ENCODE measurements at places on chromosomes 7 and 10.

- DNase-seq = peak; percentile 76
These were observed at the start of gene IGFBP3 for GRCh38 chr7:45920502-45921380. IGFBP3 (minus strand) TSS chr7:45921272; CDS start chr7:45921140, 132 bp downstream.

- no peak for DNase-seq
These were observed 121.0 kb upstream of the THSD7A start for GRCh38 chr7:11952972-11953371.

GRCh38 chr7:138228769-138229168 is 152.5 kb downstream of the AKR1D1 start:
- DNase-seq = no peak

GRCh38 chr7:2934984-2935740 is 91.1 kb upstream of the GNA12 start:
- peak; percentile 21 for DNase-seq

DNA sequence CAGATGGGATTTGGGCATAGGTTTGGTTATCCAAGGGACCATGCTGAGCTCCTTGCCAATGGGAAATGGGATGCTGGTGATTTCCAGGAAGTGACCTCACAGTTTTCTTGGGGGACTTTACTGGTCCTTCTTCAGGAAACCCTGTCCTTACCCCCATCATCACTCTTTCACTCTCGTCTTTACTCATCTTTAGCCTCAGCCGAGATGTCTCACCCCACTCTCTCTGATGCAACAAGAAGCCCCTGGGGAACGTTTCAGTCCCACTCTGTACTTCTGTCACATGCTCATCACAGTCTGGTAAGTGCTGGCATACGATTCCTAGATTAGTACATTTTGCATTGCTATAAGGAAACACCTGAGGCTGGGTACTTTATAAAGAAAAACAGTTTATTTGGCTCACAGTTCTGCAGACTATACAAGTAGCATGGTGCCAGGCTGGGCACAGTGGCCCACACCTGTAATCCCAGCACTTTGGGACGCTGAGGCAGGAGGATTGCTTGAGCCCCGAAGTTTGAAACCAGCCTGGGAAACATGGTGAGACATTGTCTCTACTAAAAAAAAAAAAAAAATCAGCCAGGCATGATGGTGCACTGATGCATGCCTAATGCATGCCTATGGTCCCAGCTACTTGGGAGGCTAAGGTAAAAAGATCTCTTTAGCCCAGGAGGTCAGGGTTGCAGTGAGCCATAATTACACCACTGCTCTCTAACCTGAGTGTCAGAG is 63.5 kb upstream of the VKORC1L1 start:
- DNase-seq = no peak

DNA sequence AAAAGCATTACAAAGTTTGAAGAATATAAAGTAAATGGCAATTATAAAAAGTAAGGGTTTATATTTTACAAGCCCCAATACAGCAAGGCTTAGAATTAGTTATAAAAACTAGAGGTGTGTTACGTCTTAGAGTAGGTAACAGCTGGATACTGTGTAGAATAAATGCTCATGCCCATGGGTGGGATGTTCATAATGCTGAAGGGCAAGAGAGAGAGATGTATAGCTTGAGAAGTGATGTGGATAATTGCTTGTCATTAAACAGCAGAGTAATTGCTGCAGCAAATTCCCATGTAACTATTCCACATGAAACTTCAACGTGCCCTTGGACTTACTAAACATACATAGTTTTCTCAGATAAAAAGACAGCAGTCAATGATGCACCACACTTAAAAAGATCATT is 233.8 kb downstream of the IMMP2L start:
- DNase-seq = no peak

DNA sequence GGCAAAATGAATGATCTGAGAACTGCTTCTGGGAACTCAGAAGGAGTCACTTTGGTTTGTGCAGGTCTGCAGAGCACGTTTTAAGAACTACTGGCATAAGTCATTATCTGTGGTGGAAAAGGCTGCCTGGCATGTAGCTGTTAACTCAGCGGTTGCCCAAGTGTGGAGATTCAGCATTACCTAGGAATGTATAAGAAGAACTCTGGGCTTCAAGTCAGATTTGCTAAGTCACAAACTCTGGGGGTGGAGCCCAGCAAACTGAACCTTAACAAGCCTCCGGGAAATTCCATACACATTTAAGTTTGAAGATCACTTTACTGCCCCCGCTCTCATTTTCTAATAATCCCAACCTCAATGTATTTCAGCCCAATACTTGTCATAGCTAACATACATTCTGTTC is 31.1 kb downstream of the PLXDC2 start:
- DNase-seq = no peak

GRCh38 chr7:128409596-128410450 is at the start of gene IMPDH1:
IMPDH1 (minus strand) TSS chr7:128409982; CDS start chr7:128409901, 81 bp downstream.
- peak; percentile 92 for DNase-seq

DNA sequence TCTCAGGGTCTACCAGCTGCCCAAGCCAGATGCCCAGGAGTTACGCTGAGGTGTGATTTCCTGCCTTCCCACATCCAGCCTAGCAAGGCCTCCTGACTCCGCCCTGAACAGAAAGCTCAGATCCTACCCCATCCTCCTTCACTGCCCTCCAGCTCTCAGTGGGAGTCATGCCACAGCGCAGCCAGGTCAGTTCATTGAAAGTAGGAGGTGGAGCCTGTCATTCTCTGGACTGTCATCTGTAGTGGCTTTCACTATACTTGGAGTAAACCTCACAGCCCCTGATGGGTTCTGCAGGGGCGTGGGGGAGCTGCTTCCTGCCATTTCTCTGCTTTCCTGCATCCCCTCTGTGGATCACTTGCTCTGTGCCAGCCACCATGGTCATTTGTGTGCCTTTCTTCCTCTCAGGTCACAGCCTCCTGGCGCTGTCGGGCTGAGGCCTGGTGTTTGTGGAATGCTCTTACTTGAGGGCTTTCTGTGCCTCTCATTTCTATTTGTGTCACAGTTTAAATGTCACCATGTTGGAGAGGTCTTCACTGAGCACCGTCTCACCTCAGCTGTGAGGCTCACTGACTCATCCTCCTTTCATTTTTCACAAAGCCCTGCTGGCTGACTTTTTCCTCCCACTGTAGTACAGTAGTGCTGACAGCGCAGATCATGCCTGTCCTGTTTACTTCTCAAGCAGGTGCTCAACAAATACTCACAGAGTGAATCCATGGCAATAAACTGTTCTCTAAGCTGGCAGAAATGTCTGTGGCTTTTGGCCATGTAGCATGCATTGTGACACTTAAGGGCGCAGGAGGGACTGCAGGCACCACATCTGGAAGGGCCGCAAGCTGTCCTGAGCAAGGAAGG is 61.0 kb upstream of the TMEM248 start:
- peak; percentile 46 for DNase-seq

DNA sequence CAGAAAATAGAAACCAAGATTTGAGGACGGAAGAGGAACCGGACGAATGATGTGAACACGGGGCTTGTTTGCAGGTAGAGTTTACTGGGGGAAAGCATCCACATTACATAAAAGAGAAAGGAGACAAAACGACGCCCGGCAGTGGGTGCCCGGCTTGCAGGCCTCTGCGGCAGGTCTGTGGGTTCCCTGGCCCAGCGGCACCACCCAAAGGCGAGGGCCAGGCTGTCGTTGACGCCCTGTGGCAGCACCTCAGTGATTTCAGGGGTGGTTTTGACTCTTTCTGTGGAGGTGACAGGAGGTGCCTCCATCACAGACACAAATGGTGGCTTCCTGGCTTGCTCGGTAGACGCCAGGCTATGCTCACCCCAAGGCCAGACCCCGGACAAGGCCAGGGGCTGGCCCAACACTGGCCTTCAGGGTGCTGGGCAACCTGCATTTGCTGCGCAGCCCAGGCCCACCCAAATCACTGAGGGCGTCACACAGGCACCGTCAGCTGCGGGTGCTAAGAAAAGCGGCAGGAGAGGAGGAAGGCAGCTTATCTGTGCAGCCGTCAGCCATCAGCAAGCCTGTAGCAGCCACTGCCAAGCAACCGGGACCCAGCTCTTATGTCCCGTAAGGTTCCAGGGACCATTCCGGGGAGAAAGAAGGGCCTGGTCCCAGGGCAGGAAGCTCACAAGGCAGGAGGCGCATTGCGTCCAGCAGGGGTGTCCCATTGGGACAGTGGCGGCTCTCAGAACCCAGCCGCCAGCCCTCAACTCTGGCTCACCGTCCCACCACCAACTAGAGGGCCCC is 230.3 kb downstream of the PTPRN2 start:
- no peak for DNase-seq

- peak; percentile 60 for DNase-seq
These were observed 15.7 kb downstream of the UNCX start for GRCh38 chr7:1248143-1248915.

GRCh38 chr7:101126651-101127459 is at the start of gene SERPINE1:
SERPINE1 (plus strand) TSS chr7:101127104; CDS start chr7:101128394, 1,290 bp downstream.
- DNase-seq = peak; percentile 87

DNA sequence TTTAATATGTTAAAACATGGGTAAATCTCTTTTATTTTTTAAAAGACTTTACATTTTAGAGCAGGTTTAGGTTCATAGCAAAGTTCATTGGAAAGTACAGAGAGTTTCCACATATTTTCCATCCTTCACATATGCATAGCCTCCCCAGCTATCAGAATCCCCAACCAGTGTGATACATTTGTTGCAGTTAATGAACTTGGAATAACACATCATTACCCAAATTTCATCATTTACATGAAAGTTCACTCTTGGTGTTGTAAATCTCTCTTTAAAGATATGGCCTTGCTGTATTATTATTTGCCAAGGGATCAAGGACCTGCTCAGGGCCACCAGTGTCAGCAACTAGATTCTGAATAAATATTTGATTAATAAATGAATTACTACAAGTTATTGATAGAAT is 263.4 kb downstream of the CDK14 start:
- DNase-seq = no peak
